ENCODE measurements at places on chromosomes 2 and 18.

DNA sequence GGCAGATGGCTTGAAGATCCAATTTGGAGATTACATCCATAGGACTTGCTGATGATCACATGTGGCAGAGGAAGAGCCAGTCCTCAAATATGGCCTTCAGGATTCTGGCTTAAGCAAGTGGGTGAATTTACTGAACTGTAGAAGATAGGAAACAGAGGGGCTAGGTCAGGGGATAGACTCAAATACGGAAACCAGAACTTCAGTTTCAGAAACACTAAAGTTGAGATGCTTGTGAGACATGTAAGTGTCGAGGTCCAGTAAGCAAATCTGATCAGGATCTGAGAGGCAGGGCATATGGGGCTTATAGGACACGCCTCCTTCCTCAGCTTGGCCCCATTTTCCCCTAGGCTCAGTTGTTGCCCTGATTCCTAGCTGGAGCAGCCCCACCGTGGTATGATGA is 107.7 kb downstream of the LBH start:
- no peak for DNase-seq

DNA sequence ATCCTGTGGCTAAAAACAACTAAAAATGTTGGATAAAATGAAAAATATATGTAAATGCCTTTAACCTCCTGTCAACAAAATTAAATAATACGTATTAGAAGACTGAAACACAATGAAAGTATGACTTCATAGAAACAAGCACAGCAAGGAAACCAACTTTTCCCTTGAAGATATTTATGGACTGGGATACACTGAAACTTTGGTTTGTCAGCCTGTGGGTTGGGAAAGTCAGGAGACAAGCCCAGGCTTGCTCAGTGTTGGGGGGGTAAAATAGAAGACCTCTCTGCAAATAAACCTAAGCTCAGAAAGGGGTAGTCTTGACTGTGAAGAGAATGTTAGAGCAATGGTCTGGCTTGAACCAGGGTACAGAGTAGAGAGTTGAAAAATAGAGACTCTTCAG is 454.5 kb downstream of the FBXO15 start:
- DNase-seq, result no peak

GRCh38 chr2:215556979-215557378 is 121.1 kb upstream of the FN1 start:
- no peak for DNase-seq

GRCh38 chr2:120204022-120204405 is 19.2 kb downstream of the TMEM185B start:
- no peak for DNase-seq

DNA sequence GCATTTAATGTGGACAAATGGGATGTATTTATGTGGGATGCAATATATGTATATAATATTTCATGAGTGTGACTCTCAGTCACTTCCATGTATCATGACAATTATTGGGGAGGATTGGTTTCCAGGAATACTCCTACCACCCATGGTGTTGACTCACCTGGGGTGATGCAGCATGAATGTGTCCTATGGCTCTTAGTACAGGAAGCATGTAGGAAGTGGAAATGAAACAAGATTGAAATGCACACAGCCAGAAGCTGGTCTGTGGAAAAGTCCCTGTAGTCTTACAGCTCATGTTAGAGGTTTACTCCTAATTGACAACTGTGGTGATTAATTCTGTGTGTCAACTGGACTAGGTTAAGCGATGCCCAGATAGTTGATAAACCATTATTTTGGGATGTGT is 89.3 kb upstream of the HAAO start:
- DNase-seq, result no peak

GRCh38 chr2:8822218-8822617 is 15.2 kb downstream of the KIDINS220 start:
- DNase-seq, result no peak

DNA sequence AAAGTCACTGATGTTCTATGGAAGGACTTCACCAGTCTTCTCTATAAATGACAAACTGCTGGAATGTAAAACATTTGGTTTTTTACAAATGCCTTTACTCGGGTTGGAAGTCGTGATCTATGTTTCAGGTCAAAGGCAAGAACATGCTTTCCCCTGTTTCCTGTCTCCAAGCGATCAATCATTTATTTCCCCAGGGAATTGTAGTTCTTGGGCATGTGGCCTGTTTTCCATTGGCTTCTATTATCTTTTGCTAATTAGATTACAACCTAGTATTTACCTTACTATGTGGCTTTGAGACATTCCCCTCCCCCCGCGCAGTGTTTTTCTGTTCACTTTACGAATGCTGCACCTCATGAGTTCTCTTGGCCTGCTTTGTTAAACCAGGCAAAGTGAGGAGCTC is 684.2 kb downstream of the EPHA4 start:
- no peak for DNase-seq

- DNase-seq, result no peak
Measured at GRCh38 chr18:8912348-8913326, 189.9 kb upstream of the NDUFV2 start.

DNA sequence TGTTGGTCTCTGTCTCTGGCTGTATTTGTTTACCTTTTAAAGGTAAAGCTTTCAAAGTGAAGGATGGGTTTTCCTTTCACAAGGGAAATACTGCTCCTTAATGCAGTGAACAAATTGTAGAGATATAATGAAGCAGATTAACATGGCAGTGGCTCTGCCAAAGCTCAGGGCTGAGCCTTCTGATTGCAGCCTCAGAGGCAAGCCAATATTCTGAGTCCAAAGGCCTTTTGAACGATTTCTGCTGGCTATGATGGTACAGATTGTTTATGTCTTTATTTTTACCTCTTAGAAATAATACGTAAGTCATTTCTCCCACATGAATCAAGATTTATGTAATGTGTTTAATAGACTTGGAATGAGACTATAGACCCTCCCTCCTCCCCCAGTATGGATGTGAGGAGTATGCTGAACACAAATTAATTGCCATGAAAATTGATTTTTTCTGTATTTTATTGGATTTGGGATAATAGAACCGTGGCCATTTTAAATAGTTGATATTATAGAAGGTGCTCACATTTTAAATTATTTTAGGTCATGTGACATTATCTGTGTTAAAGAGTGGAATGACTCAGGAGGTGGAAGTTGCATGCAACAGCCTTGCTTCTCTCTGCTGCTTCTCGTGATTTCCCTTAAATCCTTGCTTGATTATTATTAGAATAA is 772 bp downstream of the SCN2A start:
- no peak for DNase-seq

DNA sequence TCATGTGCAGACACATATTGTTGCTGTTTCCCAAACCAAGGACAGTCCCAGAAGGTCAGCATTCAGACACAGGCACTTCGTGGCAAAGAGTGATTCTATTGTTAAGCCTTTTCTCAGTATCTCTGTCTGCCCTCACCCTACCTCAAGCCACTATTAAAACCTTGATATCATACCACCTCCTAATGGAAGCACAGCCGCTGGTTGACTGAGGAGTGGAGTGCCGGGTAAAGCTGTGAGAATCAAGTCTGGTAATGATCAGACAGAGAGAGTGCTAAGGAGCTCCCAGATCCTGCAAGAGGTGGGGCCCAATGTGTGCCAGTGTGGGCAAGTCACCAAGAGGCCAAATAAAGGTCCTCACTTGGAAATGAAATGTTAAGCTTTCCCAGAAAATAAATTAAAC is 819.5 kb downstream of the BCL11A start:
- DNase-seq, result no peak

DNA sequence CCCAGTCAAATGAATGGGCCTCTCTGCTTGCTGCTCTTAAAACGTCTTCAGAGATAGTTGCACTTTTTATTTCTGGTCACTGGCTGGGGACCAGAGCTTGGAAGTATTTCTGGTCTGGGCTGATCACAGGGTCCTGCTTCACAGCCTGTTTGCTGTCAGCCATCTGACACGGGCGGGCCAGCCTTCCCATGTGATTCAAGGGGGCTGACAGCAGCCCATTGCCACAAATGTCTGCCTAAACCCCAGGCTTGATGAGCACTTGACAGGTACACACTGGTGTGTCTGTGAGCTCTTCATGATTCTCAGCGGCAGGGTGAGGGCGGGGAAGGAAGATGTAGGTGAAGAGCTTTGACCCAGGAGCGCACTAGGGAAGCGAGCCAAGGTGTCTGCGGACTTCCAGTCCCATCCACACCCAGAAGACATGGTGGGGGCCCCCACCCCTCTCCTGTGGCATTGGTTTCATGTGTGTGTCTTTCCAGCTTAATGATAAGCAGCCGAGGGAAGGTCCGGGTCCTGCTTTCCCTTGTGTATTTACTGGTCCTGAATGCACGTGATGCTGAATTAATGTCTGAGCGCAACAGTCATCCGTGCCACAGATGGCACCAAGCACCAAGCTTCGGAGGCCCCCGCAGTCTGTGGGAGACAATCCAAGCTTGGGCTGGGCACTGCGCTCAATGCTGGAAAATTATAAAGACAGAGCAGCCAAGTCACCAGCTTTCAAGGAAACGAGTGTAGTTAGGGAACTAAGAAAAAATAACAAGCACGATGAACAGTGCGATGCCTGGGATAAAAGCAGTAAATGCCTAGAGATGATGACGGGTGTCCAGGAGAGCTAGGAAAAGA is 73.3 kb downstream of the SH3BP4 start:
- no peak for DNase-seq

DNA sequence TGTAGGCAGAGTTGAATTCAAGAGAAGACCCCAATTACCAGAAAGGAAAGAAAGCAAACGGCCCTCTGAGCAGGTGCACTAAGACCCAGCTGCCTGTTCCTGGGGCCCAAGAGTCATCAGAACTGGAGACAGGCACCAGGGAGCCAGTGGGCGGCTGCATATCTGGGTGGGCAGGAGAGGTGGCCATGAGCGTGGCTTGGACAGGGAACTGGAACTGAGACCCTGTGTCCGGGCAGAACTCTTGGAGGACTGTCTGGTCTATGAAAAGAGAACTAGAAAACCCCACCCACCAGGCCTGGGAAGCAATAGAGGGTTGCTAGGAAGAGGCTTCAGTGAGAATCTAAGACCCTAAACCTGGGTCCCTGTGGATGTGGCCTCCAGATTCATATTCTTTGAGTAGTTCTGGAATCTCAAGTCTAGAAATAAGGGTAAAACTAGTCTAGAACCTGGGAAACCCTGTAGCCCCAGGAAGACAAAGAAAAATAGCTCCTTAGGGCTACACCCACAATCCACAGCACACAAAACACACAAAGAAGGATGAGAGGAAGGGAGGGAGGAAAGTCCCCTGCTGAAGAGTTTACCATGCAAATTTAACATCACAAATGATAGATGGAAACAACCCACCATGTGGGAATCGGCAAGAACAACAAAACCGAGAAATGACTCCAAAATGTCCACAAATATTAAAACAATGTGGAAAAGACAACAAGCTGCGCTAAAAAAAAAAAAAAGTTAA is 147.0 kb downstream of the HDAC4 start:
- no peak for DNase-seq

DNA sequence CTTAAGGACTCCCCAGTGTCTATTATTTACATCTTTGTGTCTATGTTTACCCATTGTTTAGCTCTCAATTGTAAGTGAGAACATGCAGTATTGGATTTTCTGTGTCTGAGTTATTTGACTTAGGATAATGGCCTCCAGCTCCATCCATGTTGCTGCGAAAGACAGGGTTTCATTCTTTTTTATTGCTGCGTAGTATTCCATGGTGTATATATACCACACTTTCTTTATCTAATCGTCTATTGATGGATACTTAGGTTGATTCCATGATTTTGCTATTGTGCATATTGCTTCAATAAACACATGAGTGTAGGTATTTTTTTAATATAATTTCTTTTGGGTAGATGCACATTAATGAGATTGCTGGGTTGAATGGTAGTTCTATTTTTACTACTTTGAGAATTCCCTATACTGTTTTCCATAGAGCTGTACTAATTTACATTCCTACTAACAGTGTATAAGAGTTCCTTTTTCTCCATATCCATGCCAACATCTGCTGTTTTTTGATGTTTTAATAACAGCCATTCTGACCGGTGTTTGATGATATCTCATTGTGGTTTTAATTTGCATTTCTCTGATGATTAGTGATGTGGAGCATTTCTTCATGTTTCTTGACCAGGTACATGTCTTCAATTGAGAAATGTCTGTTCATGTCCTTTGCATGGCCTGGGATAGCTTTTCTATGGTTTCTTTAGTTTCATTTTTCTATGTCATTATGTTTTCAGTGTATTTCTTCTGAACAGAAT is 21.8 kb downstream of the MTCL1 start:
- DNase-seq, result no peak

GRCh38 chr2:240960309-240960970 is 38.0 kb upstream of the SNED1 start:
- DNase-seq, result no peak

GRCh38 chr18:6837904-6838303 is 108.4 kb downstream of the ARHGAP28 start:
- no peak for DNase-seq

- no peak for DNase-seq
Measured at GRCh38 chr2:172489681-172490080, 62.3 kb downstream of the ITGA6 start.

DNA sequence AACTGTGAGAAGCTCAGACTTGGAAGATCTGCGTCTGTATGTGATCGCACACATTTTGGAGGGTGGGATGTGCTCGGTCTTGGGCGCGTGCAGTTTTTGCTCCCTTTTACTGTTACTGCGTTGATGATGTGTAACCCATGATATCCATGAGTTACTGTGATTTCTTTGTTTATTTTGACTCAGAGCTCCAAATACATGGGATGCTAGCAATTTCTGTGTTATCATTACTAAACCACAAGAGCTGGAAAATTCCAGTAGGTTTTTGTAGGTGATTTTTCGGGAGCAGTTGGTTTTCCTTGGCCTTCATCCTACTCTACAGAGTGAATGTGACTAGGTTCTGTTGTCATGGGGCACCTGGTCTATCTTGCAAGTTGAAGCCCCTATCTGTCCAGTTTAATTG is 124.2 kb downstream of the AGAP1 start:
- no peak for DNase-seq

- no peak for DNase-seq
Measured at GRCh38 chr2:235566415-235566814, 72.6 kb downstream of the AGAP1 start.

DNA sequence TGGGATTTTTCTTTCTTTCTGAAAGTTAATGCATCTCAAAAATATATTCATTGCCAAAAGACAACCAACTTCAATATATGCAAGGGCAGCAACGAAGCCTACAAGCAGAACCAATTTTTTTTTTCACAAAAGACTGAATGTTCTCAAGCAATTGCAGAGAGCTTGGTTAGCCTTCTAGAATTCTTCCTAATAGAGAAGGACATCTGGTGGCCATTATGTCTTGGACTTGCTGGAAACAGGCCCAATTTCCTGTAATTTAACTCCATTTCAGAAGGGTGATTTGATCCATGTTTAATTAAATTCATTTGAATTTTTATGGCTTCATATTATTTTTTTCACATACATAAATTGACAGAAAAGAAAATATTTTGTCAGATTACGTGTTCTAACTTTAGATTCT is 208.0 kb downstream of the TPGS2 start:
- DNase-seq, result no peak

DNA sequence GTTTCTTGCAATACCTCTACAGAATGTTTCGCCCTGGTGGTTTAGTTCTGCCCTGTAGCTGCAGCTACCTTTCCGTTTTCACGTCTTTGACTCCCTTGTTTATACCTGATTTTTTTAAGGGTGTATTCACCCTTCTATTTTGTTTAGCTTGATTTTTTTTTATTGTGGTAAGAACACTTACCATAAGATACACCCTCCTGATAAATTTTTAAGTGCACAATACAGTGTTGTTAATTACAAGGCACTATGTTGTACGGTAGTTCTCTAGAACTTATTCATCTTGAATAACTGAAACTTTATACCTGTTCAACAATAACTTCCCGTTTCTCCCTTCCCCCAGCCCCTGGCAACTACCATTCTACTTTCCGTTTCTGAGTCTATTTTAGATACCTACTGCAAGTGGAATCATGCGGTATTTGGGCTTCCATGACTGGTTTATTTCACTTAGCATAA is 48.9 kb upstream of the NABP1 start:
- DNase-seq, result no peak

Measured in cortex of kidney (tissue), 1 donor.